ENCODE measurements at places on chromosomes 12 and 14. TPM values are rescaled to one million over a fixed set of nuclear protein-coding genes. Genes with fewer than 3 reads are reported as not detected.

DNA sequence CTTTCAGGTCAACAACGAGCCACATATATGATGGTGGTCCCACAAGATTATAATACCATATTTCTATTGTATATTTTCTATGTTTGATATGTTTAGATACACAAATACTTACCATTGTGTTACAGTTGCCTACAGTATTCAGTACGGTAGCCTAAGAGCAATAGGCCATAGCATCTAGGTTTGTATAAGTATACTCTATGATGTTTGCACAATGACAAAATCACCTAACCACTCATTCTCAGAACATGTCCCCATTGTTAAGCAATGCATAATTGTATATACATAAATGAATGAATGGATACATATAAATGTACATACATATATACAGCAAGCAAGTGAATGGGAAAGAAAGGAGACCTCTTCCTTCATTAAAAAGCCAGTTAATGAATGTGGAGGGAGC lies 23.8 kb downstream of the TMTC1 start:
- H3K36me3 ChIP-seq = no peaks in the 10 kb centered on the region
- peaks cover 18% of the 10 kb centered on the region for H3K4me1 ChIP-seq
- H3K27ac ChIP-seq = no peak overlapping the region
- H3K4me3 ChIP-seq = no peak overlapping the region
- DNase-seq = no peak

CFAP251 gene
- 8.8 TPM for total RNA-seq

- no peak for DNase-seq
- no peak overlapping the region for H3K4me3 ChIP-seq
- H3K4me1 ChIP-seq = peaks cover 25% of the 10 kb centered on the region
Observed at GRCh38 chr12:112328456-112329124, 53.6 kb downstream of the HECTD4 start.

DNA sequence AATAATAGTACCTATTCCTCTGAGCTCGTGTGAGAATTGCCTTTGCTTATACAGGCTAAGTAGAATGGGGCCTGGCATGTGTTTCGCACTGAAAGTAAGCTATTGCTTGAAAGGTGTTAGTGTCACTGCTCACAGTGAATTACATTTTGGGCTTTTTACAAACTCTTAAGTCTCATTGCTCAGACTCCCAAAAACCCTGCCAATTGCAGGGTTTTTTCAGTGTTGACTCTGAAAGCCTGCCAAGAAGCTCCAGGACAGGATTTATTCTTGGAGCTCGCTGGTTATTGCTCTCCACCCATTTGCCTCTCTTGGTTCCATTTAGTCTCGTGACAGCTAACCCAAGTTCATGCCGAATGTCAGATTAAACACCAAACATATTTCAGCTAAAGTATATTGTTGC lies 39.8 kb downstream of the NOPCHAP1 start:
- no peak for DNase-seq
- H3K4me1 ChIP-seq = peaks cover 8% of the 10 kb centered on the region
- H3K4me3 ChIP-seq = no peak overlapping the region
- H3K27ac ChIP-seq = peak overlapping the region; percentile 42
- no peaks in the 10 kb centered on the region for H3K27me3 ChIP-seq
- no peaks in the 10 kb centered on the region for H3K36me3 ChIP-seq

DNA sequence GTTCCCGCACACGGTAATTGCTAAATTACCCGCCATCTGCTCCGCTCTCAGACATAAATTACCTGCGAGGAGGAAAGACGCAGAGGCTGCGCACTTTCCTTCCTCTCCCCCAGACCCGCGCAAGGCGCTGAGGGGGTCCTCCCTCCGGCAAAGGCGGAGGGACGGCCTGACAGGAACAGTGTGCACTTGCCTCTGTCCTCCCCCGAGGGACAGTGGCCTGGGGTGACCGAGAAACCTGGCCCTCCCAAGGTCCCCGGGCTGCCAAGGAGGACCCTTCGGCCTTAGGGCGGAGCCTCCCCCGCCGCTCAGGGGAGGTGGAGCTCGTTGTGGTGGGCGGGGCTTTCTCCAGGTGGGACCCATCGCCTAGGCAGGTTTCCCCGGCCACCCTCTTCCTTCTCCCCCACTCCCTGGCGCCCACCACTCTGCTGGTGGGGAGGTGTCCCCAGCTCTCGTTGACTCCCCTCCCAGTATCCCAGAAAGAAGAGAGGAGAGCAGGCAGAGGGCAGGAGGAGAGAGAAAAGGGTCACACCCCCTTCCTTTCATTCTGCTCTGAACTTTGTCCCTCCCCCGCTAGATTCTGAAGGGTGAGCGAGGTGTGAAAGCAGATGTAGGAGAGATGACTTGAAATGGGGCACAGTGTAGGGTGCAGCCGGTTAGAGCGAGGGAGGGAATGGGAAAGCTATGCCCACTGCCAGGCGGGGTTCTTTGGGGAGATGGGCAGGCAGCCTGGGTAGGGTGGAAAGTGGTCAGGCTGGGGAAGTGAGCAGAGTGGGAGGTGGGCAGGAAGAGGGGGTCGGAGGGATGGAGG lies 11.4 kb upstream of the CALCOCO1 start:
- no peaks in the 10 kb centered on the region for H3K36me3 ChIP-seq
- peaks cover 22% of the 10 kb centered on the region for H3K4me1 ChIP-seq
- H3K27ac ChIP-seq = no peak overlapping the region
- no peak for DNase-seq
- H3K27me3 ChIP-seq = no peaks in the 10 kb centered on the region

RIMKLB gene
- 44.7 TPM for total RNA-seq

- no peak overlapping the region for H3K4me3 ChIP-seq
- DNase-seq = no peak
- H3K27ac ChIP-seq = peak overlapping the region; percentile 10
- H3K27me3 ChIP-seq = no peaks in the 10 kb centered on the region
- no peaks in the 10 kb centered on the region for H3K36me3 ChIP-seq
Observed at GRCh38 chr12:80553316-80553715, 109.3 kb downstream of the PTPRQ start.

DNA sequence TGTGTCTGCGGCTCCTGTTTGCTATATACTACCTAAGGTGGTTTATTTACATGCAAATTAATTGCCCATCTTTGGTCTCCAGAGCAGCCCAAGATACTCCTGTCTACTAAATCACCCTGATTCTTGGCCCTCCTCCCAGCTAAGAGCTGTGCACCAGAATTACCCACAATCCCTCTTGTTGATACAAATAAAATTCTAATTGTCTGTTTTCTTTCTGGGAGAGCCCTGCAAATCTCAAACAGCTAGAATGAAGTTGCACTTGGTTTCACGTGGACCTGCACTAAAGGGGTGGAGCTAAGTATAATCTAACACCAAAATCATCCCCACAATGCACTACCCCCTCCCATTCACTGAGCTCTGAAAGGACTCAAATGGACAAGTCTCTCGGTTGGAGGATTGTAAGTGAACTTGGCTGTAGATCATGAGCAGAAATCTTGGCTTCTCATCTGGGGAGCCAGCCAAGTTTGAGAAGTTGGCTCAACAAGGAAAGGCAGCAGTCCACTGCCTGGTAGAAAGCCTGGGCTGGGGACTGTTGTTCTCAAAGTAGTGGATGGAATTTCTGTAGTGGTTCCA lies 6.6 kb downstream of the MAX start:
- peak overlapping the region; percentile 68 for H3K27ac ChIP-seq
- DNase-seq = no peak
- H3K4me3 ChIP-seq = no peak overlapping the region
- H3K36me3 ChIP-seq = no peaks in the 10 kb centered on the region
- no peaks in the 10 kb centered on the region for H3K27me3 ChIP-seq

DNA sequence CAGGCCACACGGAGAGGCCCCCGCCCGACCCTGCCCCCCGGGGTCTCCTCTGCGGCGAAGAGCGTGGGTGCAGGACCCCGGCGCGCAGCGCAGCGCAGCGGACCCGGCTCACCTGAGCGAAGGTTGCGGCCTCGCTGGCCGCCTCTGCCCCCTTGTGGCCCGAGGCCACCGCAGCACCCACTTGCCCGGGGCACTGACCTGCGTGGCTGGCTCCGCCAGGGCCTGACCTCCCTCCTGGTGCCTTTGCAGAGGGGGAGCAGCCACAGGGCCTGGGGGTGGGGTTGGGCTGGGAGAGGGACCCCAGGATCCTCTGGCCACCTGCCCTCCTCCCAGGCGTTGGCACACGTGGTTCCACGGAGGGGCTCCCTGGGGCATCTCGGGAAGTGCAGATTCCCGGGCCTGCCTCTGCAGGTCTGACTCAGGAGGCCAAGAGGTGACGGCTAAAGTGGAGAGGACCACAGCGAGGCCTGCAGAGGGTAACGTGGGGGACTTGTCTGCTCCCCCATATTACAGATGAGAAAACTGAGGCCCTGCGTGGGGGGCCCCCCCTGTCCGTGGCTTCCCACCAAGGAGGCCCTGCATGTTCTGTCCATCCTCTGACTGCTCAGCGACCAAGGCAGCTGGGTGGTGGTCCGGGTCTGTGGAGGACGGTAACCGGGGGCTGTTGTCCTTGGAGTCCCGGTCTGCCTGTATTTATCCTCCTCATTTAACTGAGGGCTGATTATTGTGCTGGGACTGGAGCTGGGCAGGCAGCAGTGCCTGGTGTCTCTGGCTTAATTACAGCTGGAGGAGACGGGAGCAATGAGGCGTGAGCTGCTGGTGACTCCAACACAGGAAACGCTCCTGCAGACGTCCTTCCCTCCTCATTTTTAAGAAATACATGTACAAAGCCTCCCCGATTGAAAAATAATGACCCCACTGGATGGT lies 67.9 kb upstream of the BEGAIN start:
- no peaks in the 10 kb centered on the region for H3K36me3 ChIP-seq
- no peaks in the 10 kb centered on the region for H3K27me3 ChIP-seq
- DNase-seq = no peak
- H3K4me3 ChIP-seq = no peak overlapping the region

GRCh38 chr12:85673921-85674420 lies 162.2 kb downstream of the RASSF9 start:
- no peaks in the 10 kb centered on the region for H3K4me1 ChIP-seq
- H3K27ac ChIP-seq = no peak overlapping the region
- no peak overlapping the region for H3K4me3 ChIP-seq
- H3K36me3 ChIP-seq = no peaks in the 10 kb centered on the region
- no peak for DNase-seq
- no peaks in the 10 kb centered on the region for H3K27me3 ChIP-seq

RNU6-8 gene
- not detected for total RNA-seq

DNA sequence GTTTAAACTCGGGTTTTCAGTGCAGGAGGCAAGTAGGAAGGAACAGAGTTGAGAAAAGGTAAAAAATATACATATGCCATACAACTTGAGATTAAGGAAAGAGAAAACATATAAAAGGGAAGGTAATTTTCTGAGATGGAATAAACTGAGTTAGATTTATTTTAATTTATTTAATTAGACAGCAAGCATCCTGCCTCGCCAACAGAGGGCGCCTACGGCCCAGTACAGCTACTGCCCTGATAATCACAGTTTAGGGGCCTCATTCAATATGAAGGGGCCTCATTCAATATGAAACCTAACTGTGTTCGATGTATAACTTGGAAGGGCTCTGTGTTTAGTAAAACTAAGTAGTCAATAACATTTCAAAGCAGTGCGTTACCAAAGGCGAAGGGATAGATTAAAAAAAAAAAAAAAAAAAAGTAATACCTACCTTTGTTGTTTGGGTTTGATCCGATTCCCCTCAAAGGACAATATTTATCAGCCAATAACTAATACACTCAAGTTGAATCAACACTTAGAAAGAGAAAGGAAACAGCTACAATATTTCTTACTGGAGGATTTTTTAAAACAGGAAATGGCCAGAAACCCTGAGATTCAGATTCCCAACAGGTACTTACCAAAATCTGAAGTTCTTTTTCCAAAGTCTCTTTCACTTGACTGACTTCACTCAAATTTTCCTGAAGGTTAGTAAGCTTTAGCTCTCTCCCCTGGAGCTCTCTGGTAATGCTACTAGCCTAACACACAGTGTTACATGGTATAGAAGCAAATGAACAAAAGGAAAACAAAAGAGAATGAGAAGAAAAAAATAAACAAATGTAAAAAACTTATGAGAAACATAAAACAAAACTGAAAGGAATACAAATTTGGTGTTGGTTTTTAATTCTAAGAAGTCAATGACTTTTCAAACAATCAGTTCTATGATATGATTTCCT lies 70.0 kb upstream of the VPS33A start:
- H3K4me3 ChIP-seq = no peak overlapping the region
- H3K27ac ChIP-seq = no peak overlapping the region
- DNase-seq = no peak
- H3K27me3 ChIP-seq = no peaks in the 10 kb centered on the region
- H3K4me1 ChIP-seq = no peaks in the 10 kb centered on the region

B3GNT4 gene
- total RNA-seq = 2.9 TPM

DNA sequence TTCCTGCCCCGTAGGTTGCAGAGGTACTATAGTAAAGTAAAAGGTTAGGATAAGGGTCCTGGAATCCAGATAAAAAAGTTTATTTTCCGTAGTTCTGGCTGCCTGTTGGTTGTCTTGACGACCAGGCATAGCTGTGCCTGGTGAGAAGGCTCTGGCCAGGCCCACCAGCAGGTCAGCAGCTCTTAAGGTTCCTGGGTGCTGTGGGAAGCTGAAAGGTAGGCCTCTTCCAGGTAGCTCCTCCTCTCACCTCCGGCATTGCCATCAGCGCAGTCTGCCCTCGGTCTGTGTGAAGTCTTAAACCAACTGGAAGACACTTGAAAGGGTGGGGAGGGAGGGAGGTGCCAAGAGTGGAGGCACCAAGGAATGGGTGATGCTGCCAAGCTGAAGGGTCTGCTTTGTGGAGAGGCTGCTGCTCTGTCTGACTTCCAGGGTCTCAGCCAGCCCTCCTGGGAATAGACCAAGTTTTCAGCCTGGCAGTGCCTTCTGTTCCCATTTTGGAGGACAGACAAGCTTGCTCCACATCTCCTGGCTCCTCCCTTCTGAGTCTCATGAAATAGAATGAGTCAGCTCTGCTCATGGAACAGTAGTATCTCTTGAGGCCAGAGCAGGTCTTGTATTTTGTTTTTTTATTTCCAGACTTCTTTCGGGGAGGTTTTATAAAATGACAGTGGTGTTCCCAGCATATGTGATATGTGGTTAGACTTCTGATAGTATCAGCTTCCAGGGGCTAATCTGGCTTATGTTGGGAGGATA lies 5.2 kb upstream of the ACADS start:
- no peak for DNase-seq
- H3K27ac ChIP-seq = peak overlapping the region; percentile 72
- H3K4me1 ChIP-seq = peaks cover 18% of the 10 kb centered on the region
- H3K4me3 ChIP-seq = no peak overlapping the region

DNA sequence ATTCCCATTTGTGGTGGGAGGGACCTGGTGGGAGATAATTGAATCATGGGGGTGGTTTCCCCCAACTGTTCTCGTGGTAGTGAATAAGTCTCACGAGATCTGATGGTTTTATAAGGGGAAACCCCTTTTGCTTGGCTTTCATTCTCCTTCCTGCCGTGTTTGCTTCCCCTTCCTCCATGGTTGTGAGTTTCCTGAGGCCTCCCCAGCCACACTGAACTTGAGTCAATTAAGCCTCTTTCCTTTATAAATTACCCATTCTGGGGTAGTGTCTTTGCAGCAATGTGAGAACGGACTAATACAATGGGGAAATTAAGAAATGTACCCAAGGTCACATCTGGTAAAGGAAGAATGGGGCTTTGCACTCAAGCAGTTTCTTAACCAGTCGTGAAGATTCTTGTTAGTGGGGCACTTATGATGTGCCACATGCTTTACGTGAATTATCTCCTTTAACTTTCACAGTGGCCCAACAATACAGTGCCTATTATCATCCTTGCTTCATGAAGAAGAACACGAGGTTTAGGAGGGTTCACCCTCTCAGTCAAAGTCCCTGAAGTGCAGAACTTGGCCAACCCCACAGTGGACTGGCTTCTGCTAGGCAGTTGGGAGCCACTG lies 234.3 kb downstream of the EFCAB11 start:
- H3K27ac ChIP-seq = no peak overlapping the region
- H3K4me3 ChIP-seq = no peak overlapping the region
- peaks cover 12% of the 10 kb centered on the region for H3K4me1 ChIP-seq
